CD4-positive, alpha-beta T cell treated with Interleukin-1 beta for 1 hour (primary cell): ENCODE measurements at places on chromosomes 12 and 14.

DNA sequence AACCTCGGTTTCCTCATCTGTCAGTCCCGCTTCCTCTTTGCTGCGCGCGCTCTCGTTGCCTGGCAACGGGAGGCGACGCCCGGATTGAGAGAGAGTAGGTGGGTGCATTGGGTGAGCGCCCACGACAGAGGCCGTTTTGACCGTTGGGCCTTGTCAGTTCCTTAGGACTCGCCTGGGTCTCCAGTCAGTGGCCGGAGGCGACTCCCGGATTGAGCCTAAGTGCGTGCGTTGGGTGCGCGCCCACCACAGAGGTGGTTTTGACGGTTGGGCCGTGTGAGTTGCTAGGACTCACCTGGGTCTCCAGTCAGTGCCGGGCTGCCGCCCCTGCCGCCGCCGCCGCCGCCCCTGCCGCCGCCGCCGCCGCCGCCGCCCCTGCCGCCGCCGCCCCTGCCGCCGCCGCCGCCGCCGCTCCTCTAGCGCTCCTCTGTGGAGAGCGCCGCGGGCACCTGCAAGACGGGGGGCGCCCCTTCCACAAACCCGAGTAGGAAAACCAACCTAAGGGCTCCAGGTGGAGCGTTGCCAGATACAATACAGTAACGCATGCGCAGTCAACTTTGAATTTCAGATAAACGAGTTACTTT is 37.2 kb downstream of the APOBEC1 start:
- DNase-seq = no peak

- no peak for DNase-seq
These were observed 94.0 kb downstream of the TBX5 start for GRCh38 chr12:114311974-114312373.

GRCh38 chr14:58571769-58572472 is 65.8 kb upstream of the DACT1 start:
- DNase-seq = peak; percentile 2

DNA sequence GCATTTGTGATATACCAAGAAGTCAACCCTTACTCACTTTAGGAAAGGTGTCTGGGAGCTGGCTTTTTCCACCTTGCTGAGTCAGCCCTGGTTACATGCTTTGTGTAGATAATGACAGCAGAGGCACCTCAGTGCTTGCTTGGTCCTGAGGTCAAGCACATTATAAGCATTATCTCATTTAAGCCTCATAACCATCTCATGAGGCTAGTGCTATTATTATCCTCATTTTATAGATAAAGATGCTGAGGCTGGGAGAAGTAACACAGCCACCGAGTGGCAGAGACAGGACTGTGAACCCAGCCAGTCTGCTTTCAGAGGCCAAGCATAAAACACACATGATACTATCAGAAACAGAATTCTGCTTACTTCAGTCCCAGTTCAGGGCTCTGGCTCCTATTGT is 29.4 kb downstream of the MAX start:
- DNase-seq = no peak

GRCh38 chr12:124295431-124296058 is 652 bp downstream of the RFLNA start:
- DNase-seq = no peak

GRCh38 chr12:85191-85666 is 18.7 kb downstream of the IQSEC3 start:
- DNase-seq = no peak

DNA sequence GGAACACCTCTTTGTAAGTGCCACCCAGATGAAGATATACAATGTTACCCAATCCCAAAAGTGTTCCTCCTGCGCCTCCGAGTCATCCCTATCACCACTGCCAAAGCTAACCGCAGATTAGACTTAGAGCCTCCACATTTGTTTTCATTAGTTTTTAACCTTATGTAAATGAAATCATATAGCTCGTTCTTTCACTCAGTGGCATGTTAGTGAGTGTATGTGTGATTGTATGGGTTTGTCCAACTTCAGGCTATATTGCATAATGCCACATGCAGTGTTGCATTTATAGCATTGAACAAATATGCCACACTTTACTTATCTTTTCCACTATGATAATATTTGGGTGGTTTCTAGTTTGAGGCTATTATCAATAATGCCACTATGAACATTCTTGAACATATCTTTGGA is 18.0 kb downstream of the MAP1LC3B2 start:
- DNase-seq = no peak

GRCh38 chr14:104136472-104137296 is 1.7 kb upstream of the KIF26A start:
- peak; percentile 0 for DNase-seq

- no peak for DNase-seq
These were observed 90.8 kb downstream of the RPS6KA5 start for GRCh38 chr14:90969531-90970166.

- no peak for DNase-seq
These were observed 110.7 kb downstream of the SLC15A5 start for GRCh38 chr12:16166563-16167470.

DNA sequence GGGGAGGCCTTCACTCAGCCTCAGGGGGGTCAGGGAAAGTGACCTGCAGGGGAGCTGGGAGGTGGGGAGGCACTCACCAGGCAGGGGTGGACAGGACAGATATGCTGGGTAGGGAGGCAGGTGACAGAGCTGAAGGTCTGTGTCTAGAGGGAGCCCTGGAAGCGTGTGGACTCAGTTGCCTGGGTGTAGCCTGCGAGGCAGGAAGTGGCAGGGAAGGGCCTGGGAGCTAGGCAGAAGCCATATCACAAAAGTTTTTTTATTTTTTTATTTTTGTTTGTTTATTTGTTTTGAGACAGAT is 39.3 kb downstream of the ARL6IP4 start:
- no peak for DNase-seq

DNA sequence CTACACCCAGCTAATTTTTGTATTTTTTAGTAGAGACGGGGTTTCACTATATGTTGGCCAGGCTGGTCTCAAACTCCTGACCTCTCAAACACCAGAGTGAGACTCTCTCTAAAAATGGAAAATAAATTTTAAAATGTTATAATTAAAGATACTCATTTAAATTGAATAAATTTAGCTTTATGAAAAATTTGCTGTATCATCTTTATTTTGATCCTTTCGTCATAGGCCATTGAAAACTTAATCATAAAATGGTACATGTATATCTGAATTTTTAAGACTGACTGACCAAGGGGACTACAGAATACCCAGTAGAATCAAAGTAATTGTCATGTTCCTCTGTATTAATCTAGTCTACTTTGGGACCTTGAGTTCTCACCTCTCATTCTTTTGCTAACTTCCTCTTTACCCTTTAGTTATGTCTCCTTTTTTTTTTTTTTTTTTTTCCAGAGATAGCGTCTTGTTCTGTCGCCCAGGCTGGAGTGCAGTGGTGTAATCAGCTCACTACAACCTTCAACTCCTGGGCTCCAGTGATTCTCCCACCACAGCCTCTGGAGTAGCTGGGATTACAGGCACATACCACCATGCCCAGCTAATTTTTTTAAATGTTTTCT is 9.5 kb downstream of the RAB5B start:
- DNase-seq = no peak

GRCh38 chr12:66600903-66601302 is 78.0 kb downstream of the GRIP1 start:
- no peak for DNase-seq

- no peak for DNase-seq
These were observed 3.5 kb upstream of the BCAT1 start for GRCh38 chr12:24952389-24952788.

DNA sequence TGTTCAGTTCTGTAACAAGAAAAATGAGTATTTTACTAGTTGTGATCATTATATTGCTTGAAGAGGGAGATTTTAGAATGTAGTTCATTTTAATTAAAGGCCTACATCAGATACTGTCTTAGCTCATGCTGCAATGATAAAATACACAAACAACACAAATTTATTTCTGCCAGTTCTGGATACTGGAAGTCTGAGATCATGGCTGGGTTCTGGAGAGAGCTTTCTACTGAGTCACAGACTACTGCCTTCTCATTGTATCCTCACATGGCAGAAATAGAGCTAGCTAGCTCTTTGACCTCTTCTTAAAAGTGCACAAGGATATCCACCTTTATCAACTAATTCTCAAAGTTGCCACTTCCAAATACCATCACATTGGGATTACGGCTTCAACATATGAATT is 53.8 kb downstream of the MIS18BP1 start:
- DNase-seq = no peak

GRCh38 chr12:111274777-111275176 is 94.1 kb downstream of the PHETA1 start:
- no peak for DNase-seq

DNA sequence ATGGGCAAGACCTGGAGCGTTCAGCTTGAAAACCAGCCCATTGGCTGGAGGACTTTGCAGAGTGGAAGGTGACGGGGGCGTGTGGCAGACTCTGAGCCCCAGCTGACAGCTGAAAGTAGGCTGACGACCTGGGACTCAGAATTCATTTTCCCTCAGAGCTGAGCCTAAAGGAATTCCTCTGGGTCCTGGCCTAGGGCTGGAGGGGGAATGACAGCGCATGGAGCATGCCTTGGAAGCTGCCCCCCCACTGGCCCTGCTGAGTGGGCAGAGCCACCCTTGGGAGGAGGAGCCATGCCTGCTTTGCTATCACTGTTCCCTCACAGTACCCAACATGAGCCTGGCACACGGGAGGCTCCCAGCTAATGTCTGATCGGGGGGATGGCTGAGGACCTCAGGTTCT is 25.4 kb upstream of the SMOC1 start:
- DNase-seq = no peak

DNA sequence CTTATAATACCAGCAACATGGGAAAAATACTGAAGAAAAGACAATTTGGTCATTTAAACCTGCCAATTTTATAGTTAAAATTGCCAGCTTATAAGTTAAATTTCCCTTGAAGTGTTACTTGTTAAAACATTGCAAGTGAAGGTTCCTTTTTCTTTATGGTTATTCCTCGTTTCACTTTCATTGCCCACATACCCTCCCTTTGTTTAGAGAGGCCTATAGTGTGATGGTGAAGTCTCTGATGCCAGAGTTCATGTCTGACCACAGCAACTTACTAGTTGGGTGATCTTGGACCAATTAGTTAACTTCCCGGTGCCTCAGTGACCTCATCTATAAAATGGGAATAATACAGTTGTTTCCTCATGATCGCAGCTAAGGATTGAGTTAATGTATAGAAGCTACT is 173.5 kb downstream of the ANO6 start:
- DNase-seq = no peak

DNA sequence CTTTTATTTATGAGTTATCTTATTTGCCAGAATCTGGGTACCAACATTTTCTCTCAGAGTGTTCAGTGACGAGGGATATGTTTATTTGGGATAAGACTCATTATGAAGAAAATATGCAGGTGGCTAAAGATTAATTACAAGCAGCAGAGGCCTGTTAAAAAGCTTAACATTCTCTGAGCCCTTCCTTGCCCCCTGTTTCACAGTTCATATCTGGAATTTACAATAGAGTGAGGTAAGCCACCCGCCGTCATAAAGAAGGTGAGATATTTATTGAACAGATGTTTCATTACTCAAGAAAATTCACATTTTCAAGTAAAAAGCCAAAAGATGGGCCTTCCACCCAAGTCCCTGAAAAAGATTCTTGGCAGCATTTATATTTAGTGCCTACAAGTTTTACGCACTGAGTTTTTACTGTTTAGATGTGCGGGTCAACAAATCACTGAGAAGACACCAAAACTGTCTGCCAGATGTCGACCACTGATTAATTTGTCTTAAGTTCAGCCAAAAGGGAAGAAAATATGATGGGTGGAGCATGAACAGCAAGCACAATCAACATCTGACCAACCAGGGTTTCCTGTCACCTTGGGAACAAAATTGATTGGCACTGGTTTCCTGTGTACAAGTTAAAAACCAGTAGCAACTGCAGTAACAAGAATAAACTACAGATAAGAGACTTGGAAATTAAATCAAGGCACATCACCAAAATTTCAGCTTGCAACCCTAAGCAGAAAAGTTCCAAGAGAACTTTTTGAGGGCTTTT is 85.5 kb upstream of the PTPRB start:
- peak; percentile 21 for DNase-seq

DNA sequence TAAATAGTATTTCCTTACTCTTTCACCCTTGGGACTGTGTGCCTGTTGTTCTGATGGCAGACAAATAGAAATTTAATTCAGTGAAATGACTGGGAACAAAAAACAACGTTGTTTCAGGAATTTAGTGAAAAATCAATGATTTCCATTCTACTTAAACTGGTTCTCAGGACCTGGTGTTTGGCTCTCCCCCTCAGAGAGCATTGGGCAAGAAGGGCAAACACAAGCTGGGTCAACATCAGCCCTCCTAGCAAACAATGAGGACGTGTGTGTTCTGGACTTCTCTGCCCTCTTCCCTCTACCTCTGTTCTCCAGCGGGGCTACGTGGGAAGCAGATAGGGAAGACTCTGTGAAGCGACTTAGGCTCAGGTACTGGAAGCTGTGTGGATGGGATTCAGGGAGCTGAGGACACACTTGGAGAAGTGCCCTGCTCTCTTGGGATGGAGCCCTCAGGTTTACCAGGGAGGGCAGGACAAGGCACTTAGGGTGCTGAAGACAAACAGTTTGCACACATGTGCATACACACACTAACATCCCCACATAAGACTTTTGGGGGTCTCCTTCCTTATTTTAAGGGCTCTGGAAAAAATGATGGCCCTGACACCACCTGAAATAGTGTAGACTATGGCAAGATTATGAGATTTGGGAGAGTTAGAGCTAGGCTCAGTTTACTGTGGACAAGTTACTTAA is 7.6 kb upstream of the SERPINA1 start:
- no peak for DNase-seq

GRCh38 chr14:20580242-20580641 is 7.6 kb downstream of the RNASE11 start:
- no peak for DNase-seq

DNA sequence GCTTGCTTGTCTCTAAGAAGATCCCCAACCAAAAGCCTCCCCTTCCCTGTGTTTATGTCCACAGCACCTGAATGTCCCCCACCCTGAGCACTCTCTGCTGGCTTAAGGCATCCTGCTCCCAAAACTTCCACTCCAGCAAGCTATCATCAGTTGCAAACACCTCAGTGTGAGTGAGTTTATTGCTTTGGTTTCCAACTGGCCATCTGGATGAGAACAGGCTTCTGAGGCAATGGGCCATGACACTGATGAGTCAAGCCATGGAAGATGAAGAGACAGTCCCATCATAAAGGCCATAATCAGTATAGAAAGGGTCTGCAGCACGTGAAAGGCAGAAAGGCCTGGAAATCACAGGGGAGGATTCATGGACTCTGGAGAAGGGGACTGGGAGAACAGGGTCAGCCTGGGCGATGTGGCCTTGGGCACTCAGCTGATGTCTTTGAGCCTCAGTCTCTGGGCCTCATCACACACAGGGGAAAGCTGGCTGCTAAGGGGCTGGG is 12.8 kb downstream of the CMKLR1 start:
- no peak for DNase-seq

GRCh38 chr14:95494456-95494855 is 22.0 kb downstream of the SYNE3 start:
- no peak for DNase-seq

- no peak for DNase-seq
These were observed 77.2 kb downstream of the ARL6IP4 start for GRCh38 chr12:123057513-123058265.

GRCh38 chr14:95334044-95334443 is 14.3 kb upstream of the CLMN start:
- no peak for DNase-seq

- no peak for DNase-seq
These were observed 37.8 kb upstream of the C12orf75 start for GRCh38 chr12:105292705-105293104.
